RKO (cell line): ENCODE measurements at places on chromosomes 7 and 10.

DNA sequence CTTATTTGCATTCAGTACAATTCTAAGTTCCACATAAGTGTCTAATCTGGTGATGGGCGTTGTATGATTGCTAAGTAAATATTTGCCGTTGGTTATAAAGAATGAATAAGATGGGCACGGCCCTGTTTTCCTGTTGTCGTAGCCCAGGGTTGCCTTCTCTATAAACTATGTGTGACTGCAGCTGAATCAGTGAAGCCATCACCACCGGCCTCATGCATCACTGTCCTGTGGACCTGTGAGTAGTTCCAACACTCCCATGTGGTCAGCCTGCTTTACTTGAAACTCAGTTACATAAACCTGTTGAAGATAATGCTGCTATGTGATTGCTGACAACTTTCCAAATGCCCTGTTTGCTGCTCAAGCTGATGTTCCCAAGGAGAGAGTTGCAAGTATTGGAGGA is 21.6 kb upstream of the KLF6 start:
- peak; percentile 51 for DNase-seq

GRCh38 chr7:99363286-99363685 is 11.2 kb upstream of the ARPC1B start:
- DNase-seq = no peak

DNA sequence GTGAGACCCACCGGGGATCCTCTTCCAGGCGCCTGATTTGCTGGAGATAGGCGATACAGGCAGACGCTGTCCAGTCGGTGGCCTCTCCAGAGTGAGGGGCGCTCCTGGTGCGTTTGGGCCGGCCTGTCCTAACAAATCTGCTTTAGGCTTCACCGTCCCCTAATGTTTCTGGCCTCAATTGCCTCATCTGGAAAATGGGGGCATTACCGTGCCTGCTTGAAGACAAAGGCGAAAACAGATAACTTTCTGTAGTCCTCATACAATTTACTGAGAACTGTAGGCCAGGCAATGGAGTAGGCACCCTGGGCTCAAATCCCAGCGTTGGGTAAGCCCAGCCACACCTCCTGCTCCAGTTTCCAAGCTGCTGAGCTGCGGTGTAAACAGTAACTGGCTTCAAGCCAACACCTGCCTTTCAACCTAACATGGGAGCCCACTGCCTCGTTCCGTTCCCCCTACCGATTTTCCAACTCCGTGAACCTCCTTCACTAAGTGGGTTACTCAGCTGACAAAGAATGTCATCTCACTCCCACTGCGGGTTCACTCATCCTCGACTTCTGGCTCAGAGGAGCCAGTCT is 589 bp upstream of the ZFAND4 start:
- DNase-seq = no peak

DNA sequence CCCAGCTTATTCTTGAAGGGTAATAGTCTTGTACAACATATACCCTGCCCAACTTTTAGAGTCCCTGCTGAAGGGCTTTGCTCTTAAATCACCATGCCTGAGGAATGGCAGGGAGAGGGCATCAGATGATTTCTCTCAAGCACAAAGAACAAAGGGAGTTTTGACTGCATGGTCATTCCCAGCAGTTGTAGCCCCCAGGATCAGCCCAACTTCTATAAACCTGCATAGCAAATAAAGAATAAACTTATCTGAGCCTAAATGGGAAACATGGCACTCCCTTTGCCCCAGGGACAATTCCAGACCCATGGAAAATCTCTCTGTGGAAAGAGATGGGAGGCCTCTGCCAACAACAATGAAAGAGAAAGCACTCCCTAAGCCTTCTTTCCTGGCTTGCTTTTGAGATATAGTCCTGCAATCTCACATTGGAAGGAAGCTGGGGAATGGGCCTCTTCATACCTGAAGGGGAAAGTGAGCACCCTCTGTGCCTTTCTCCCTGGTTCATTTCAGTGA is 18.7 kb downstream of the CADPS2 start:
- no peak for DNase-seq

- DNase-seq = no peak
These were observed 45.3 kb downstream of the RGS10 start for GRCh38 chr10:119497243-119497642.

DNA sequence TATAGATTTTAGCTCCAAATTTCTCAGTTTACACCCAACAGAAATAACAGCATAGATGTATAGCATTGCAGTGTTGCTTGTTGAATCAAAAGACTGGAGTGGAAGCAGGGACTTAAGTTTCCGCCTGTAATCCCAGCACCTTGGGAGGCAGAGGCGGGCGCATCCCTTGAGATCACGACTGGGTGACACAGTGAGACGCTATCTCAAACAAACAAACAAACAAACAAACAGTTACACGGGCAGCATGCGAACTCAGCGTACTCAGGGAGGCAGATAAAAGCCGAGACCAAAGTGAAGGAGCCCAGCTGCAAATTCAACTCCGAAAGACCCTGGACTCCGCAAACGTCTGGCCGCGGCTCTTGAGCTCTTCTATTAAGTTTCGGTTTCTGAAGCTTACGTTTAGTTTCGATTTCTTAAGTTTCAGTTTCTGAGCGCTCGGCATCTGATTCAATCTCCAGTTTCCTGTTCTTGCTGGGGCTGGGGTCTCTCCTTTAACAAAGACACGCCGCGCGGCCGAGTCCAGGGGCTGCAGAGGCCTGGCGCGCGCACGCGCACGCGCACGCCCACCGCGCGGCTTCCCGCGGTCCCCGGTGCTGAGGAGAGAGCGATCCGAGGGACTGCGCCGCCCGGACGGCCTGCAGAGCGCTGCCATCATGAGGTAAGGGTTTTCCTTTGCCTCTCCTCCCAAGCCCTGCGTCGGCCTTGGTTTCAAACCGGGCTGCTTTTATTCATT is at the start of gene IFIT5:
Gene IFIT5 (plus strand): TSS at position 423 of the 733 bp plus-strand sequence. CDS start 231 bp downstream, at position 654.
- peak; percentile 75 for DNase-seq

GRCh38 chr10:46539596-46540411 is 16.7 kb downstream of the GPRIN2 start:
- DNase-seq = no peak

GRCh38 chr7:42493436-42494198 is 256.6 kb upstream of the GLI3 start:
- DNase-seq = no peak

- DNase-seq = no peak
These were observed 18.2 kb downstream of the COL17A1 start for GRCh38 chr10:104067525-104067924.
